Breast epithelium (tissue), 4 donors: ENCODE measurements at places on chromosomes 6 and 20. TPM values are rescaled to one million over a fixed set of nuclear protein-coding genes. Genes with fewer than 3 reads are reported as not detected.

- H3K27me3 ChIP-seq = no peaks in the 10 kb centered on the region
- no peak overlapping the region for H3K27ac ChIP-seq
- DNase-seq = no peak
- no peak overlapping the region for H3K4me3 ChIP-seq
- H3K4me1 ChIP-seq = no peaks in the 10 kb centered on the region
Measured at GRCh38 chr6:102918161-102918560, 1524.7 kb downstream of the GRIK2 start.

GRCh38 chr6:143197377-143197776 lies 136.7 kb downstream of the AIG1 start:
- DNase-seq = no peak
- no peak overlapping the region for H3K4me3 ChIP-seq
- H3K4me1 ChIP-seq = no peaks in the 10 kb centered on the region
- H3K27ac ChIP-seq = no peak overlapping the region
- H3K27me3 ChIP-seq = no peaks in the 10 kb centered on the region
- H3K36me3 ChIP-seq = no peaks in the 10 kb centered on the region

DNA sequence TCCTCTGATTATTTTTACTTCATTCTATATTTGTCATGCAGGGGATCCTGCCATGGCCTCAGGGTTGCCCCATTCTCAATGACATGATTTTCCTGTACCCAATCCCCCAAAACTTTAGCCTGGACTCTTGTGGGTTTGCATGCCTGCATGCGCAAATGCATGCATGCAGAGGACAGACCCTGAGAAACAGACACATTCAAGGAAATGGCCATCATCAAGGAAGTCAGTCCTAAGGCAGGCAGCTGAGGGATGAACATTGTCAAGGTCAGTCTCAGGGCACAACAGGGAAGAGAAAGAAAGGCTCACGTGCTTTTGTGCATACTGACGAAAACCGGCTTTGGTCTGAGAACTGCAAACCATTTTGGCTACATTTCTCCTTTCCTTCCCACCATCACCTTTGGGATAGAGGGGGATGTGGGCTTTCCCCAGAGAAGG lies 13.1 kb downstream of the NEDD9 start:
- no peaks in the 10 kb centered on the region for H3K36me3 ChIP-seq
- no peak for DNase-seq
- peak overlapping the region; percentile 84 for H3K27ac ChIP-seq
- H3K4me3 ChIP-seq = no peak overlapping the region
- no peaks in the 10 kb centered on the region for H3K27me3 ChIP-seq

DNA sequence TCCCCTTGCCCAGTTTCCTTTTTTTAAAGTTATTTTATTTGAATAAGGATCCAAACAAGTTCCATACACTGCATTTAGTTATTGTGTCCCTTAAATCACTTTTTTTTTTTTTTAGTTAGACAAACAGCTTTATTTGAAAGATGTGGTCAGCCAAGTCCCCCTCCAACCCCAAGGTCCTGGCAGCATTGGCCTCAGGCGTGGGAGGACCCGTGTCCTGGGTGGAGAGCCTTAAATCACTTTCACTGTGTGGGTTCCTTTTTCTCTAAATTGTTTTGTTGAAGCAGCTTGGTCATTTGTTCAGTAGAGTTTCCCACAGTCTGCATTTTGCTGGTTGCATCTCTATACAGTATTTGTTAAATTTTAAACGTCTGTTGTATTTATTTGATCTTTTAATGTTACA lies 5.2 kb upstream of the TBCC start:
- H3K4me3 ChIP-seq = no peak overlapping the region
- no peak for DNase-seq

DNA sequence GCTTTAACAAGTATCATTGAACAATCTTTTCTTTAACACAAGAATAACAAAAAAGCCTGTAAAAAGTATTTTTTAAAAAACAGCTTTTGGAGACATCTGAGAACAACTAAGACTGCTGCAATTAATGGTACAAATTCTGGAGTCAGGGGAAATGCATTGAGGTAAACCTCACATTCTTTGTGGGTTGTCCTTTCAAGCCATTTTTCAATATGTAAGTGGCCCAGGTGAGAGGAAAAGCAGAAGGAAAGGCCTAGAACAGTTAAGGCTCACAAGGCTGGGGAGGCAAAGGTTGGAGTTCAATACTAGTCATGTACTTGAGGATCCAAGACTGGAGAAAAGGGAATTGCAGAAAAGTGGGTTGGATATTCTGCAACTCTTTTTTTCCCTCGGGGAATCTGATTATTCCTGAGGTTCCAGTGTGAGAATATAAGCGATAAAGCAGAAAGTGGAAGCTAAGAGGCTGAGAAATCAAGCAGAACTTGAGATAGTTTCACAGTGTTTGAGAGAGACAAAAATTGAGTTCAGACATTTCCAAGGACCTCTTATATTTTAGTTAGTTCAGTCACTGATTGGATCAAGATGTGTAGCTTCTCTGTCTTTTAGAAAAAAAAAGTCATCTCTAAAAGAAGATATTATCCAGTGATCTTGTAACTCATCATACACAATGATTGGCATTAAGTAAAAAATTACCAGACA lies 25.0 kb upstream of the TXLNB start:
- DNase-seq = no peak
- H3K27ac ChIP-seq = no peak overlapping the region
- no peaks in the 10 kb centered on the region for H3K36me3 ChIP-seq
- H3K4me3 ChIP-seq = no peak overlapping the region
- H3K4me1 ChIP-seq = no peaks in the 10 kb centered on the region
- H3K27me3 ChIP-seq = no peaks in the 10 kb centered on the region

GRCh38 chr6:113884011-113884410 lies 26.9 kb downstream of the MARCKS start:
- H3K4me3 ChIP-seq = no peak overlapping the region
- no peaks in the 10 kb centered on the region for H3K4me1 ChIP-seq

GRCh38 chr6:45376310-45377042 lies 1.3 kb downstream of the SUPT3H start:
- H3K27me3 ChIP-seq = no peaks in the 10 kb centered on the region
- H3K4me3 ChIP-seq = peak overlapping the region; percentile 69
- no peaks in the 10 kb centered on the region for H3K36me3 ChIP-seq
- DNase-seq = no peak
- peak overlapping the region; percentile 99 for H3K27ac ChIP-seq

GRCh38 chr6:151147118-151147832 lies 92.5 kb upstream of the AKAP12 start:
- H3K27me3 ChIP-seq = no peaks in the 10 kb centered on the region
- no peak overlapping the region for H3K4me3 ChIP-seq
- DNase-seq = no peak

- H3K36me3 ChIP-seq = no peaks in the 10 kb centered on the region
- no peak for DNase-seq
- no peaks in the 10 kb centered on the region for H3K27me3 ChIP-seq
- no peak overlapping the region for H3K4me3 ChIP-seq
- no peak overlapping the region for H3K27ac ChIP-seq
Measured at GRCh38 chr20:12886618-12887363, 122.0 kb upstream of the SPTLC3 start.

- no peak overlapping the region for H3K27ac ChIP-seq
- peaks cover 22% of the 10 kb centered on the region for H3K27me3 ChIP-seq
- no peaks in the 10 kb centered on the region for H3K4me1 ChIP-seq
- no peak for DNase-seq
- H3K36me3 ChIP-seq = no peaks in the 10 kb centered on the region
Measured at GRCh38 chr20:46332373-46333160, 24.3 kb upstream of the CDH22 start.

GRCh38 chr20:38607351-38607750 lies 5.7 kb downstream of the ARHGAP40 start:
- H3K27ac ChIP-seq = no peak overlapping the region
- no peak overlapping the region for H3K4me3 ChIP-seq
- DNase-seq = no peak
- no peaks in the 10 kb centered on the region for H3K4me1 ChIP-seq
- no peaks in the 10 kb centered on the region for H3K27me3 ChIP-seq

DNA sequence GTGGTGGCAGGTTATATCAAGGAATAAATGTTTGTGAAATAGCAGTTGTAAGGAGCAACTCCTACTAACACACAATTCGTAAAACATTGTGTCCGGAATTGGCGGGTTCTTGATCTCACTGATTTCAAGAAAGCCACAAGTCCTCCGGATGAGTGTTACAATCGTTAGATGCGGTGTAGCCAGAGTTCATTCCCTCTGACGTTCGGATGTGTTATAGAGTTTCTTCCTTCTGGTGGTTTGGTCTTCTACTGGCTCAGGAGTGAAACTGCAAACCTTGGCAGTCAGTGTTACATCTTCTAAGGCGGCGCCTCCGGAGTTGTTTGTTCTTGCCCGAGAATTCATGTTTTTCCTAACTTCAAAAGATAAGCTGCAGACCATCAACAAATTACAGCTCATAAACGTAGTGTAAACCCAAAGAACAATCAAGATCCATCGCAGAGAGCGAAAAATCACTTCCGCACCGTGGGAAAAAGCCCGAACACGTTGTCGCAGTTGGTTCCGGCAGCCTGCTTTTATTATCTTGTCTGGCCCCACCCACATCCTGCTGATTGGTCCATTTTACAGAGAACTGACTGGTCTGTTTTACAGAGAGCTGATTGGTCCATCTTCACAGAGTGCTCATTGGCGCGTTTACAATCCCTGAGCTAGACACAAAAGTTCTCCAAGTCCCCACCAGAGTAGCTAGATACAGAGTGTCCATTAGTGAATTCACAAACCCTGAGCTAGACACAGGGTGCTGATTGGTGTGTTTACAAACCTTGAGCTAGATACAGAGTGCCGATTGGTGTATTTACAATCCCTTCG lies 58.2 kb downstream of the TRIM27 start:
- H3K36me3 ChIP-seq = no peaks in the 10 kb centered on the region
- H3K4me3 ChIP-seq = peak overlapping the region; percentile 90
- no peaks in the 10 kb centered on the region for H3K4me1 ChIP-seq
- DNase-seq = no peak

- no peaks in the 10 kb centered on the region for H3K27me3 ChIP-seq
- H3K36me3 ChIP-seq = no peaks in the 10 kb centered on the region
- peaks cover 11% of the 10 kb centered on the region for H3K4me1 ChIP-seq
- peak; percentile 83 for DNase-seq
Measured at GRCh38 chr6:43170417-43170930, 595 bp upstream of the SRF start.

The FAM217A gene
- total RNA-seq = not detected

The RBPJL gene
- not detected for total RNA-seq

The GNL1 gene
- 39.7 TPM for total RNA-seq

The ACTL10 gene
- total RNA-seq = 3.4 TPM
